Psoas muscle (tissue), 8 donors: ENCODE measurements at places on chromosomes 6 and 20. TPM values are rescaled to one million over a fixed set of nuclear protein-coding genes. Genes with fewer than 3 reads are reported as not detected.

DNA sequence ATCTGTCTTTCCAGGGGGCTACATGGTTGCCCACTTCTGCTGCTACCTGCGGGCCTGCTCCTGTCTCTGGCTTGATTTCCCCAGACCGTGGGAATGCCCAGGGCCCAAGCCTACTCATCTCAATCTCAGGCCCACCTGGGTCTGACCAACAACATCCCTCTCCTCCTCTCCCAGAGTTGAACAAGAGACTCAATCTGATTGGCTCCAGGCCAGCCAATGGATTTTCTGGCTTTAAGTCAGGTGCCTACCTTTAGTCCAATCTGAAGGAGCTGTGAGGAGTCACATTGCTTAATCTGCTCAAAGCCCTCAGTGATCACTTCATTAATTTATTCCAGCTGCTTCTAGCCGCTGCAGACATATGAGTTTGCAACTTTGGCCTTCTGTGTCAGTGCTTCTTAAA is 162.4 kb upstream of the KCNG1 start:
- no peak for DNase-seq

GRCh38 chr20:54190217-54190616 is 16.4 kb upstream of the CYP24A1 start:
- no peak for DNase-seq

DNA sequence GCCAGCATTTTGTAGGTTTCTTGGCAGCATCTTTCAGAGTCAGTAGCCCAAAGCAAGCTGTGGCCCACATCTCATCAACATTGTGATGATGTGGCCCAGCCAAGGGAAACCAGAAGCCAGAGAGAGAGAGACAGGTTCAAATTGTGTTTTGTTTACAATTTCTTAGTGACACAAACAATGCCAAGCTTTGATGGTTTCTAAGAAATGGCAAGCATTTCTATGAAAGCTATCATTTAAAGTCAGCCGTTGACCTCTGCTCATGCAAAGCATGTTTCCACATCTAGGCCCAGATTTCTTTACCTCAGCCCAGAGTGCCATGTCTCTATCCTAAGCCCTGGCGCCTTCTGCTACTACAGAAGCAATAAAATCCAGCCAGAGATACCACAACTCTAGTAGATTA is 32.9 kb downstream of the GCM1 start:
- DNase-seq = no peak

GRCh38 chr20:20407891-20408805 is 40.2 kb downstream of the INSM1 start:
- DNase-seq = no peak

DNA sequence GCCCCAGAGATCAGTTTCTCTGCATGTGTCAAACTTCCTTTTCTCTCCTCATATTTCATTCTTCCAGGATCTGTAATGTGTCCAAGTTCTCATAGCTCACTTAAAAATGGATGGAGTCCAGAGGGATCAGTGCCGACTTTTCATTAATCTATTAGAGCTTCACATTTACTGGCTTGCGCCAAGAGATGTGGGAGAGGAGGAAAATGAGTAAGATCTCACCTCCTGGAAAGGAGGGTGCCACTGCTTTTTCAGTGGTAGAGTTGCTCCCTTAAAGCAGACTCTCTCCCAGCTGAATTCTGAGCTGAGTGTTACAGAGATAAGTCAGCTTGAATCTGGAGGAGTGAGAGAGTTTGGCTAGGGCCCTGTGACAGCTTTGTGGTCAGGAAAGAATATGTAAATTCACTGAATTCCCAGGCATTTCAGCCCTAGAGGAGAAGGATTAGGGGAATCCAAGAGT is 175.9 kb downstream of the SOX4 start:
- no peak for DNase-seq

DNA sequence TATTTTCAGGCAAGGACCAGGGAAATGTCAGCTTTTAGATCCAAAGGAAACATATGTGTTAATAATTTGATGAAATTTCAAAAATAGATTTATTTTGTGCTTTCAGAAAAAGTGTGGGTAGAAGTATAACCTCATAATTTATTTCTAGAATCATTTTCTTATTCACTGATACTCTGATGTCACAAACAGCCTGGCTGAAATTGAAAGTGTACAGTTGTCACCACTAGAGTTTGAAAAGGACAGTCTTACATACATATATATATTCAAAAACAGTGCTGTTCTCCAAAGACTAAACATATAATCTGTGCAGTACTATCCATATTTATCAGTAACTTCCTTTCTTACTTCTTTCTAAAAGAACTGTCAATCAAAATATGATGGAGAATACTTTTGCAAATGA is 254.4 kb upstream of the KCNQ5 start:
- no peak for DNase-seq

- DNase-seq = no peak
These were observed 263.3 kb downstream of the SOX4 start for GRCh38 chr6:21856844-21857243.

- DNase-seq = no peak
These were observed 238.0 kb upstream of the MAN1A1 start for GRCh38 chr6:119587537-119587936.

DNA sequence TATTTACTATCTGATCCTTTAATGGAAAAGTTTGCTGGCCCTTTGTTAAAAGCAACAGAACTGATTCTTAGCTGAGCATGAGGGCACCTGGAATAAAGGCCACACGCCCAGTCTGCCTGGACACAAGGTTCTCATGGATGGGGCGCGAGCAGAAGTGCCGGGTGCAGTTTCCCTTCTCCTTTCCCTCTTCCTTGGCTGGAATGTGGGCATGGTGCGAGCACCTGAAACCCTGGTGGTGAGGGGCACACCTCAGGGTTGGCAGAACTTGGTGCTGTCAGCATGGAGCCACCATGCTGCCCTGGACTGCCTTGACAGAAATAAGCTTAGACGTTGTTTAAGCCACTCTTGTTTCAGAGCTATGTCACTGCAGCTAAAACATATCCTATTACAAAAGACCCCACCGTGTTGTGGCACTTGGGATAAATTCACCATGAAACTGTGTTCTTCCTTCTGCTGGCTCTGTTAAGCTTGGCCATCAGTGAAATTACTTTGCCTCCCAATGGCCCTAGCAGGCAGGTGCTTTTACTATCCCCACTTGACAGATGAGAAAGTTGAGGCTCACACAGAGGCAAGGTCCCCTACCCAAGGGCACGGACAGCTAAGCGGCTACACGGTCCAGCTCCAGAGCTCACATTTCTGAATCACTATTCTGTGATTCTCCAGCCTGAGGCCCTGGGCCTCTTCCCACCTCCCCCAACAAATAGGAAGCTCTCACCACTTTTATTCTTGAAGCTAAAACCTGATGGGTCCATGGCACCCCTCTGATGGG is 115.9 kb downstream of the PREX1 start:
- DNase-seq = no peak

GRCh38 chr6:76351275-76351674 is 278.8 kb upstream of the IMPG1 start:
- no peak for DNase-seq

GRCh38 chr6:36177166-36177565 is 19.4 kb upstream of the BRPF3 start:
- DNase-seq = no peak

- no peak for DNase-seq
These were observed 26.8 kb downstream of the HS3ST5 start for GRCh38 chr6:114315831-114316595.

The LPIN3 gene
- polyA plus RNA-seq = 1.1 TPM

DNA sequence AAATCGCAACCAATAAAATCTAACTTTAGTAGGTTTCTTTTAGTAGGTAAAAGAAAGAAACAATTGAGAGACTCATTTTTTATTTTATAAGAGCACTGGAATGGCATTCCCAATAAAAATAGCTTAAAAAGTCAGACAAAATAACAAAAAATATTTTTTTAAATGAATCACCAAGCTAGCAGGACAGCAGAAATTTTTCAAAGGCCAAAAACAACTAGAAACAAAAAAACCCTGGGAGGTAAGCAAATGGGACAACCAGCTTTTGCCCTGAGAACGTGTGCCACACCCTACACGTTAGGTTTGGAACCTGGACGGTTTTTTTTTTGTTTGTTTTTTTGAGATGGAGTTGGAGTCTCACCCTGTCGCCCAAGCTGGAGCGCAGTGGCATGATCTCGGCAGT is 19.6 kb downstream of the GPLD1 start:
- DNase-seq = no peak

GRCh38 chr6:124536842-124537191 is 425.4 kb upstream of the RNF217 start:
- DNase-seq = no peak

- DNase-seq = no peak
These were observed 29.9 kb downstream of the RAB44 start for GRCh38 chr6:36727505-36728021.

The SPEF1 gene
- 1.7 TPM for polyA plus RNA-seq

DNA sequence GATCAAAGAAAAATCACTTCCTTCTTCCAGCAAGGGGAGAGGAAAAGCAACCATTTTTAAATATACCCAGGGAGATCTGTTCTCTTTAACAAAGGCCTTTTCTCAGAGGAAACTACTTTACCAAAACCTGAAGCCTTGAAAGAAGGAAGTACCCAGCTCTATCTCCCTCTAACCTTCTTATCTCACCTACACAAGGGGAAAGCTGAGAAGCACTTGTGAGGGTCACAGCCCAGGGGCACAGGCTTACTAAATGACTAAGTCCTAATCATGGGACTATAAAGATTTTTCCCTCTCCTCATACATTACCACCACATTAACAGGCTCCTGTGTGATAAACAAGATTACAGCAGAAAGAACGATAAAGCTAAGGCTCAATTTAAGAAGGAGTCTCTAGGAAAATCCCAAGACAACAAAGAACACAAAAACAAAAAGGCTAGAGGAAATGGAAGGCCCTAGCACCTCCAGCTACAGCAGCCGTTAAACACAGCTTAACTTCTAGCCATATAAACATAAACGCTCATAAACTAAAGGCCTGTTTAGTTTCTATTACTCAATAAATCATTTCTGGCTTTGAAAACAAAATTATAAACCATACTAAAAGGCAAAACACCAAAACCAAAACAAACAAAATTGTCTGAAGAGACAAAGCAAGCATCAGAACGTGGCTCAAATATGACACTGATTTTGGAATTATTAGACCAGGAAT is 284.9 kb upstream of the ECI2 start:
- DNase-seq = no peak

The SCRT2 gene
- not detected for polyA plus RNA-seq

GRCh38 chr6:168026925-168027324 is 29.5 kb downstream of the KIF25 start:
- DNase-seq = no peak

GRCh38 chr6:10643201-10643651 is 51.2 kb downstream of the C6orf52 start:
- DNase-seq = no peak

GRCh38 chr20:17712708-17713107 is 12.9 kb downstream of the BANF2 start:
- DNase-seq = no peak

GRCh38 chr6:3919849-3920248 is 70.7 kb downstream of the FAM50B start:
- DNase-seq = no peak

The EEF1A2 gene
- 1,898 TPM for polyA plus RNA-seq

The OR11A1 gene
- polyA plus RNA-seq = not detected

The ZNF318 gene
- 3.4 TPM for polyA plus RNA-seq

GRCh38 chr6:135675862-135676261 is 175.6 kb upstream of the PDE7B start:
- no peak for DNase-seq

GRCh38 chr6:75611702-75612375 is 10.2 kb downstream of the SENP6 start:
- DNase-seq = no peak

GRCh38 chr6:34366639-34366921 is 25.9 kb downstream of the NUDT3 start:
- no peak for DNase-seq

- peak; percentile 63 for DNase-seq
These were observed 52.2 kb upstream of the FAM83C start for GRCh38 chr20:35344354-35344837.

- no peak for DNase-seq
These were observed 81.8 kb downstream of the NFATC2 start for GRCh38 chr20:51460569-51461265.

GRCh38 chr6:128558021-128558420 is 37.6 kb upstream of the PTPRK start:
- DNase-seq = no peak

- no peak for DNase-seq
These were observed 22.0 kb upstream of the RIPK1 start for GRCh38 chr6:3046295-3046694.

DNA sequence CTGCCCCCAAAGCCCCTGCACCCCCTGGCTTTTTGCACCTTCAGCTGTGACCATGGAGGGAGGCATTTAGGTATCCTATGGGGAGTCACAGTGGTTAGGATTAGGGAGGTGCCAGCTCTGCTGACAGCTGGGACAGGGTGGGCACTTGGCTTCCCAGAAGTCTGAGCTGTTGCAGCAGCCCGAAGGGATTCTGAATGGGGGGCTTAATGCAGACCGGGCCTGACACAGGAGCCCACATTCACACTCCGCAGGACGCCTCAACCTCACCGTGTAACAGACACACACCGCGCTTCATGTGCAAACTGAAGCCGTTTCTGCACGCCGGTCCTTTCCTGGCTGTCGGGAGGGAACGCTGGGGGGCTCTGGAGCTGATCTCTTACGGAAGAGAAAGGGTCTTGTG is 1.9 kb downstream of the EBF4 start:
- no peak for DNase-seq

The BTNL2 gene
- polyA plus RNA-seq = not detected

GRCh38 chr20:33009214-33010132 is 2.0 kb downstream of the BPIFB2 start:
- DNase-seq = peak; percentile 18

GRCh38 chr20:49682278-49682677 is 31.4 kb downstream of the B4GALT5 start:
- no peak for DNase-seq

DNA sequence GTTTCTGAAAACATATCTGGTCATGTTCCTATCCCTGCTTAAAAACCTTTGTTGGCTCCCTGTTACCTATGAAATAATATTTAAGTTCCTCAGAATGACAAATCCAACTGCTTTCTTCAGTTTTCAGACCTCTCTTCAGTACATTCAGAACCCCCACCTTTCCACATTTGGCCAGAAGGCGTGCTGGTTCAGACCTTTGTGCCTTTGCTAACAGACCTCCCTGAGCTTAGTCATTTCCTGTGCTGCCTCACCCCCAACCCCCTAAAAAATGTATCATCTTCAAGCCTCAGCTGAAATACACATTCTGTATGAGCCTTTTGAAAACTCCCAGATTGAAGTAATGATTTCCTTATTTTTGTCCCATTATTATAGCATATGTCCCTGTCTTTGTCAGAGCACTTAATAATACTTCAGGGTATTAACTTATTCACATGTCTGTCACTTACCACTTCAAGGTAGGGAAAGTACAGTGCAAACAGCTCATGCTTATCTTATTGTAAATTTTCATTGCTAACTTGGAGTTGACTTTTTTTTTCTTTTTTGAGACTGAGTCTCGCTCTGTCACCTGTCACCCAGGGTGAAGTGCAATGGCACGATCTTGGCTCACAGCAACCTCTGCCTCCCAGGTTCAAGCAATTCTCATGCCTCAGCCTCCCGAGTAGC is 19.7 kb downstream of the FAM217A start:
- no peak for DNase-seq

The PHACTR3 gene
- 0.10 TPM for polyA plus RNA-seq

The GHRH gene
- polyA plus RNA-seq = not detected

The PPP1R14C gene
- 41.2 TPM for polyA plus RNA-seq
